ENCODE measurements at places on chromosomes 11 and 22.

DNA sequence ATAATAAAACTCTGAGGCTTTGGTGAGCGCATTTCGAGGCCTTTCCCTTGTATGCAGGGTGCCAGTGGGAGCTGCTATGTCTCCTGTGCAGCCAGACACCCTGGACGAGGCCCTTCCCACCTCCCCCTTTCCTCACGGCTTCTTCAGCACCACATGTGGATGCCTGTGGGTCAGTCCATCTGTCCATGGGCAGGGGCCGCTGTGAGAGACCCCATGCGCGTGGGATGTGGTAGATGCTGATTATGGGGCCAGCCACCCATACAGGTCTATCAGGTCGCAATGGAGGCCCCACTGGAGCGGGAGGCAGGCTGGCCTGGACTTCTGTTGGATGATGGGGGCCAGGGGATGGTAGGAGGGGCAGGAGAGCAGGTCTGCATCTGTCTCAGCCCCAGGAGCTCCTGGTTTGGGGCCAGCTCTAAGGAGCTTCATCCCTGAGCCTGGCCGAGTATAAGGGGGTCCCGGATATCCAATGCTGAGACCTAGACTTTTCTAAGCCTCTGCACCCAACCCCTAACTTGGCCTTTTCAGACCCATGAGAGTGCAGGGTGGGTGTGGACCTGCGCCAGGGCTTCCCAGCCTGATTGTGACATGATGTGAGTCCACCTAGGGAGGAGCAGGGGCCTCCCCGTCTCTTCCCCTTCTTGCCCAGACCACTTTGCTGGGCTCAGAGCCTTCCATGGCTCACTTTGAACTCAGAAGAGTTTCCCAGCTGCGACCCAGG, 14.0 kb upstream of the DGCR8 start:
- DNase-seq: no peak

DNA sequence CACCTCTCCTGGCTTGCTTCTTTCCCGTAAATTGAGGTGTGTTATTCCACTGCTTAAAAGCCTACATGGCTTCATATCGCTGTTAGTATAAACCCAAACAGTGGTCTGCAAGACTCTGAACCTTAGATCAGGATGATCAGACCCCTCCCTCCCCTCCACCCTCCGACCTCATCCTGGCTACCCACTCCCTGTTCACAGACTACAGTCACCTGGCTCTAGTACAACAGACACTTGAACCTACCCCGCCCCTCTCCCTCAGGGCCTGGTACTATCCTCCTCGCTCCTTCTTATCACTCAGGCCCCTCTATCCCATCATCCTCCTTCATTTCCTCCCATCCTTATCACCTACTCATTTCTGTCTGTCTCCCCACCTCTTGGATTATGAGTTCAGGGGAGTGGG, 20.1 kb downstream of the PTPRJ start:
- DNase-seq: no peak

GRCh38 chr22:41217553-41218157, 12.5 kb downstream of the L3MBTL2 start:
- DNase-seq: peak; percentile 51

- DNase-seq: no peak
These were observed 34.3 kb downstream of the SHISAL1 start for GRCh38 chr22:44278243-44279068.

DNA sequence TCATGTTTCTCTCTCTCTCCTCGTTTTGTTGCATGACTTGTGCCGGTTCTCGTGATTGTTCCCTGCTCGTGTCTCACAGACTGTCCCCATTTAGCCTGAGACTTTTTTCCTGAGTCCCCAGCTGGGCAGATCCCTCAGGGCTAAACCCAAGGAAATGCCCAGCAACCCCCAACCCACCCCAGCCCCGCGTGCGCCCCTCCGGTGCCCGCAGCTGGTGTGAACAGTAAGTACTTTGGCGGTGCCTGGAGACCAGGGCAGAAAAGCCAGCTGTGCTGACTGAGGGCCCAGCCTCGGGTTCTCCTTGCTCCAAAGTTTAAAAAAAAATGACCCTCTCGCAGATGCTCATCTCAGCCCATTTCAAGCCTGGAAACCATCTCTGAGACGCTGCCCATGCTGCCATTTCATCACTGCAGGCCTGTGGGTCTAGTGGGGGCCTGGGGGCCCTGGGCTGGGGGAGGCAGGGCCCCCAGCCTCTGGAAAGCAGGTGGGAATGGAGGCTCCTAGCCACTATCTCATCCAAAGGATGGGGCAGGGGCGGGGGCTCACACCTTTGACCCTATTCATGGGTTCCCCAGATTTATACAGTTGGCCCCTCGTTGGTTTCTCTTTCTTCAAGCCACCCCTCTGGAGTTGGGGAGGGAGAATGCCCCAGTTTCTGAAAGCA, 41.8 kb downstream of the KCNC1 start:
- no peak for DNase-seq

DNA sequence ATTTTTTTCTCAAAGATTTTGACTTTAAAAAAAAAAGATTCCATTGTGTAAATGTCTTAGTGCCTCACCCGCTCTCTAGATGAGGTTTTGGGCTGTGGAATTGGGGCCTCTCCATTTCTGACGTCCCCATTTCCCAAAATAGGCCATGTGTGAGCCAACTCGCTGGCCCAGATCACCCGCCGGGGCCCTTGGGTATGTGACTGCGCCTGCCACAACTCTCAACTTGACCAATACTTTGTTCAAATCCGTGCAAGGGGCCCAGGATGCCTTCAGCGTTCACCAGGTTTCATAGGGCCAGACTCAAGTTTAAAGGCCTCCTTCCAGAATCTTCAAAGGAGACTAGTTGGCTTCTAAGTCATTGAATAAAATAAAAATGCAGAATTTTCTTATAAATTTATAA, 96.0 kb downstream of the DHCR7 start:
- no peak for DNase-seq

DNA sequence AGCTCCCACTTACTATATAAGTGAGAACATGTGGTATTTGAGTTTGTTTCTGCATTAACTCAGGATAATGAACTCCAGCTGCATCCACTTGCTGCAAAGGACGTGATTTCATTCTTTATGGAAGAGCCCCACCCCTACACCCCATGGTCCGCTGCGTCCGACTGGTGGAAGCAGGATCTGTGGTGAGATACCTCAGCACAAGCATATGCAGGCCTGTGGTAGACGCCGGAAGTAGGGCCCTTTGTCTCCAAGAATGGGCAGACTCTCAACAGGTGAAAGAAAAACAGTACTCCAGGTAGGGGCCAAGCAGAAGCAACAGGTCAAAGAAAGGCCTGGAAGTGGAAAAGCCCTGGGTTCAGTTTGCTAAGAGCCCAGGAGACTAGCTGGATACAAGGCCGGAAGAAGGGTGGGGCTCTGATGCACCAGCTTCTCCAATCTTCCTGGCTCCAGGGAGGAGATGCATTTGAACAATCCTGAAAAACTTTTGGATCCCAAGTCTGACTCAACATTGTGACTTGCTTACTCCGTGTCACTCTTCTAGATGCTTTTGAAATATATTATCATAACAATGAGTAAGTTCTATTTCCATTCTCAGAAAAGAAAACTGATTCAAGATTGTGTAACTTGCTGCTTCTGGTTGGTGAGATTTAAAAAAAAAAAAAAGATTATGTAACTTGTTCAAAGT, 30.4 kb downstream of the NEAT1 start:
- DNase-seq: peak; percentile 67

DNA sequence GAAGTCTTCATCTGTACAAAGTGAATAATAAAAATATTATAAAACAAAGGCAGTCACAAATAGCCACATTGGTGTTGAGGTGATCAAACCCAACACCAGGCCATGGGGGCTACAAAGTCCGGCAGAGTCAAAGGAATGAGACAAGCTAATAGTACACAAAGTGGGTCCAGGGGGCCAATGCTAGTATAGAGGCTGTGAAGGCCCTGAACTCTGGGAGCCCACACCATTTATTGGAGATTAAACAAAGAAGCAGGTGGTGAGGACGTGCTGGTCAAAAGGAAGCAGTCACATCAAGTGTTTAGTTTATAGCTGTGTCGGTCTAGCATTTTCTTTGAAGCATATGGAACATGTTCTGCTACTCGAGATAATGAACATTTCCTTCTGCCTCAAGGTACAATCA, 58.6 kb upstream of the CCT8L2 start:
- DNase-seq: no peak

GRCh38 chr11:70305501-70305900, 35.0 kb downstream of the PPFIA1 start:
- no peak for DNase-seq

- no peak for DNase-seq
These were observed 43.9 kb downstream of the FAT3 start for GRCh38 chr11:92268546-92268945.

DNA sequence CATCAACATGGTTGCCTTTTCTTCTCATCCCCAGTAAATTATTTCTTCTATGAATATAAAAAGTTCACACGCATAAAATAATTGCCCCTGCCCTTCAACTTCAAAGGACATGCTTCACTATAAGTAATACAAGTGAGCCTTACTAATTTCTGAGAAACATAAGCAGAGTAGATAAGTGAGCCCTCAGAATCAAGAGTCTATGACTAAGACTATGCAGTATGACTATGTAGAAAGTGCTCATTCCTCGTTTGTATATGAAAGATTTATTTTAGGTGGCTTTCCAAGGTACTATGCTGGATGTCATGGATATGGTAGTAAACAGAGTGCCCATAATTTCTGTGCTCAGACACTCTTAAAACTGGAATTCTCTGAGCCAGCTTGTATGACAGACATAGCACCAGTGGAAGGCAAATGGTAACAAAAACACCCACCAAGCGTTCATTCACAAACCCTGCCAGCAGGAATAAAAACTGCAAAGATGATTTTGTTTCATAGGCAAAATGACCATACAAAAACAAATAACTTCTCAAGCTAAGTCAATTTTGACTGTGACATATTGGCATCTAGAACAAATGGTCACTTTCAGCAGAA, 189.8 kb downstream of the CADM1 start:
- no peak for DNase-seq

GRCh38 chr11:103619938-103620337, 416.5 kb upstream of the DDI1 start:
- DNase-seq: no peak

DNA sequence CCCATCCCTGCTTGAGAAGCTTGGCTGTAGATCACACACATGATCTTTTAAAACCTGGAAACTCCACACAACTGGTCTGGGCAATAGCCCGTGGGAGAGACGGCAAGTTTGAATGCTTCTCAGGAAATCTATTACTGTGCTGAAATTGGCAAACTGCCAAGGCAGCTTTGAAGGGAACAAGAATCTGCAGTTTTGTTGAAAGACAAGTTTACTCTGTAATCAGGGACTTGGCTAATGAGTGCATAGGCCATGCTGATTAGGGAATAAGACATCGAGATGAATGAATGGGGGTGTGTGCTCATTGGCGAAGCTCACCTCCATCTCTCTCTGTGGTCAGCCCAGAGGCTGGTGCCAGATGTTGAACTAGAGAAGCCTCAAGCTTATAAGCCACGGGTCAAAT, 218.8 kb downstream of the HIPK3 start:
- DNase-seq: no peak

GRCh38 chr22:19223617-19224016, 45.1 kb upstream of the SLC25A1 start:
- no peak for DNase-seq

DNA sequence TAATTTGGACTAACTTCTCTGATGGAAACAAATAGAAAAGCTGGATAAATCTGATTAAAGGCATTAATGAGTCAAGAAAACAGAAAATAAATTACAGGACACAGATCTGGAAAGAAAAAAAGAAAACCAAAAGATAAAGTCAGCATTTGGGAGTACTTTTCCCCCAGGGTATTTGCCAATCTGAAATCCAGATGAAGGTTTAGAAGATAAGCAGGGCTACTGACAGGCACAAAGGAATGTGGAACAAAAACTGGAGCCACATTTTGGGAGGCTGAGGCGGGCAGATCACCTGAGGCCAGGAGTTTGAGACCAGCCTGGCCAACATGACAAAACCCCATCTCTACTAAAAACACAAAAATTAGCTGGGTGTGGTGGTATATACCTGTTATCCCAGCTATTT, 57.2 kb downstream of the SBF2 start:
- no peak for DNase-seq

DNA sequence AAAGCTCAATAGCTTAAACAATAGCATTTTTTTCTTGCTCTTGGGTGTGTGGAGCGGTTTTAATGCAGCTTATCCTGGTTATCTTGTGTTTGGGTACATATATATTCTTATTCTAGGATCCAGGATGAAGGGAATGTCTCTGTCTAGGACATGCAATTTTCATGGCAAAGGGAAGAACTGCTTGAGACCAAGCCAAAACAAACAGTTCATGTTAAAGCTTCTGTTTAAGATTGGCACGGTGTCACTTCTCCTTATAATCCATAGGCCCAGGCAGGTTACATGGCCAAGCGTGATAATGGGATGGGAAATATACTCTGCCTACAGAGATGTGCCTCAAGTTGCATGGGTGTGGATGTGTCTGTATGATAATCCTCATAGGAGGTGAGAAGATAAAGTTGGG, 177.1 kb upstream of the PGR start:
- DNase-seq: no peak

DNA sequence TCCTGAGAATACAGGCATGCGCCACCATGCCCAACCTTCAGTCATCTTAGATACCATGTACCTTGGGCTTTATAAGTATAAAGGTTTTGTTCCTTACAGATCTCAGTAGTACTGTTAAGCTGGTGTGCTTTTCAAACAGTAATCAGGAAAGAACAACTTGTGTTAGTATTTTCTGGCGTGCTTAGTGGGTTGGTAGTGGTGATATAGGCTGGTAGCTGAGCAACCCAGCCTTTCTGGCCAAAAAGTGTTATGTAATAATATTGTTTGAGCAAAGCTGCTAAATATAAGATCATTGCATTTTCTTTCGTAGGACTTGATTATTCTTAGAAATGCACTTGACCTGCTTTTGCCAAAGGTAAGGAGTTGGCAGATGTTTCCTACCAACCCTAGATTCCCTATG, 6.5 kb downstream of the ADSL start:
- DNase-seq: no peak

DNA sequence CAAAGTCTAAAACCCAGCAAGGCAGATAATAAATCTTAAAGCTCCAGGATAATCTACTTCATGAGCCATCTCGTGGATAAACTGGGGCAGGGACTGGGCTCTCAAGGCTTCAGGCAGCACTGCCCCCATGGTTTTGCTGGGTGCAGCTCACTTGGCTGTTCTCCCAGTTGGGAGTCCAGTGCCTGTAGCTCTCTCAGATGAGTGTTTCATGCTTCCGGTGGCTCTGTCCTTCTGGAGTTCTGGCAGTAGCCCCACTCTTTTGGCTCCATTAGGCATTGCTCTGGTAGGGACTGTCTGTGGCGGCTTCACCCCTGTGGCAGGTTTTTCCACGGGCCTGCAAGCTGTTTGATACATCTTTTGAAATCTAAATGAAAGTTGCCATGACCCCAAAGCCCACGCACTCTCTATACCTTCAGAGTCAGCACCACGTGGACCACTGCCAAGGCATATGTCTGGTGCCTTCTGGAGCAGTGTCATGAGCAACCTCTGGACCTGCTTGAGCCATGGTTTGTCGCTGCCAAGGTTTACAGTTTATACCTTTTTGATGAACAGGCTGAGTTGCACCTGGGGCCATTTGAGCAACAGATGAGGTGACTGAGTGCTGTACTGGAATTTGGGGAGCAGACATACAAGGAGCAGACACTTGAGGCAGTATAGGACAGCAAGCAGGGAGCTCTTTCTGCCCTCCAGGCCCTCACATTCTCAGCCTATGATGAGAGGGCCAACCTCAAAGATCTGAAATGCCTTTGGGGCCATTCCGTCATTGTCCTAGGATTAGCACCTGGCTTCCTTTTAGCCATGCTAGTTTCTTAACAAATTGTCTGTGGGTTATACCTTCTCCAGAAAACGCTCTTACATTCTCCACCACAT, 48.6 kb downstream of the MTNR1B start:
- DNase-seq: no peak

- no peak for DNase-seq
These were observed 8.2 kb downstream of the ARVCF start for GRCh38 chr22:20008221-20008995.

GRCh38 chr11:77630157-77630710, 7.4 kb downstream of the CLNS1A start:
- DNase-seq: no peak

Measured in amniotic stem cell (primary cell).